GM12865 (cell line): ENCODE measurements at places on chromosomes 12 and 14.

DNA sequence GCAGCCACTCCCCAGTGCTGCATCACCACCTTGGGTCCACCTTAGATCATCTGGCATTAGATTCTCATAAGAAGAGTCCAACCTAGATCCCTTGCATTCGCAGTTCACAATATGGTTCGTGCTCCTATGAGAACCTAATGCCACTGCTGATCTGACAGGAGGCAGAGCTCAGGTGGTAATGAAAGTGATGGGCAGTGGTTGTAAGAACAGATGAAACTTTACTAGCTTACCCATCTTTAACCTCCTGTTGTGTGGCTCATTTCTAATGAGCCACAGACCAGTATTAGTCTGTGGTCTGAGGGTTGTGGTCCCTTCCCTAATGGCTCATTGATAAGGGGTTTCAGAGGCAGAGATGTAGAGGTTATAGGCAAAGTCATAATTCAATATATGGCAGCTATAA is 615.9 kb upstream of the MIS18BP1 start:
- DNase-seq = peak; percentile 45

DNA sequence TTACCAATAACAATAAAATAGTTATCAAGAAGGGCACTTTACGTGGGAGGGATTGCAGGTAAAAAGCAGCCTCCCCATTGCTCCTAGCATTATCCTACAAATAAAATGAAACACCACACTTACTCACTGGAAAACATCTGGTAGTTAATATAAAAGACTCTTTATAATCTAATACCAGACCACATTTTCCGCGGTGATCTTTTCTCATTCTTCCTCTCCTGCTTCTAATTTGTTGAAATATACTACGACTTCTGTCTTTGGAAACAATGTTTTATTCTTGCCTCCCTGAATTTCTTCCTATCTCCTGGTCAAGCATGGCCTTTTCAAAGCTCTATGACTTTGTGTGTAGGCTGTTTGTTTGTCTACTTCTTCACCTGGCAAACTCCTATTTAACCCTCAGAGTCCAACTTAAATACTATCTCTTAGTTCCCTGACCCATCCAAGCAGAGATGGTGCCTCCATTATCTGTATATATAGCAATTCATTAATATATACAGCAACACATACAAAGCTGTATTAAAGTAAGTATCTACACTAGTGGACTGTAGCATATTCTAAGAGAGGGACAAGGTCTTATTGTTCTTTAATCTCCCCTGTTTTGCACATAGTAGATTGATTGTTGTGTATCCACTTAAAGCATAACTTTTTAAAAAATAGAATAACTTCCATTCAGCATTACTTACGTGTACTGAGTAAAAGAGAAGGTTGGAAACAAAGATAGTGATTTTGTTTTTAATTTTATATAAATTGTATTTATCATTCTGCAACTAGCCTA is 228.3 kb downstream of the CEP128 start:
- no peak for DNase-seq

GRCh38 chr14:32417956-32418552 is 89.0 kb downstream of the AKAP6 start:
- no peak for DNase-seq

DNA sequence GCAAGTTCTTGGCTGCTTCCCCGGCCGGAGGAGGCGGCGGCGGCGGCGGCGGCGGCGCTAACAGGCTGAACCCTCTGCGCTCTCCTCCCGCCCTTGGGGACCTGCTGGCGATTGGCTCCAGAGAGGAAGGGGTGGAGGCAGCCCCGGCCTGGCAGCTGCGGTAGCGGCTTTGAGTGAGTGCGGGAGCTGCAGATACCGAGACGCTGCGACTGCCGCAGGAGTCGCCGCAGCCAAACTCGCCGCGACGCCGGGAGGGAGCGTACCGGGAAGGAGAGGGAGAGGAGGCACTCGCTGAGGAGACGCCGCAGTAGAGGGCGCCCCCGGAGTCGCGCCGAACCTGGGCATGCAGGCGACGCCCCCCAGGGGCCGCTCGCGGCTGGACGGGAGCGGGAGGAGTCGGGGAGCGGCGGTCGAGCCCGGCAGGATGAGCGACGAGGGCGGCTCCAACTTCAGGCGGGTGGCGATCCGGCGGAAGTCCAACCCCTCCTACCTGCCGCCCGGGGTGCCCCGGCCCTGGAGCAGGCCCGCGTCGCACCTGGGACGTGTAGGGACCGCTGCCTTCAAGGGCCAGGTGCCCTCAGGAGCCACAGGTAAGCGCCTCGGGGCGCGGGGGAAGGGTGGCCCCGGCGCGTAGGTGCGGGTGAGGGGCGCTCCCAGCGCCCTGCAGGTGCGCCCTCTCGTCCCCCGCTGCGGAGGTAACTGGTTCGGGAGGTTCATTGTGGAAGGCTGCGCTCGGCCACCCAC is at the start of gene FGD4:
Gene FGD4 (plus strand): TSS at position 189 of the 744 bp plus-strand sequence.
- DNase-seq = peak; percentile 73

GRCh38 chr14:83994020-83994419 is 1535.9 kb upstream of the FLRT2 start:
- DNase-seq = no peak

GRCh38 chr12:120739821-120740613 is 14.4 kb downstream of the ACADS start:
- no peak for DNase-seq

GRCh38 chr14:24938593-24938992 is 111.4 kb downstream of the STXBP6 start:
- no peak for DNase-seq

DNA sequence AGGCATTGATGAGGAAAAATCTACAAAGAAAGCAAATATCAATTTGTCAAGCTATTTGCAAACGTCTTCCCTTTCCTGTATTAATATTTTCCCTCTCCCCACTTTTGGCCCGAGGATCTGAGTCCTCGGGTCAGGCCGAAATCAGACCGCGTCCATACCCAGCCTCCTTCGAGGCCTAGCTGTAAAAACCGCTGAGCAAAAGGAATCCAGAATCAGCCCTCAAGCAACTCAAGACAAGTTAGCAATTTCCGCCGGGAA is 353 bp upstream of the MAPK1IP1L start:
- DNase-seq = no peak

DNA sequence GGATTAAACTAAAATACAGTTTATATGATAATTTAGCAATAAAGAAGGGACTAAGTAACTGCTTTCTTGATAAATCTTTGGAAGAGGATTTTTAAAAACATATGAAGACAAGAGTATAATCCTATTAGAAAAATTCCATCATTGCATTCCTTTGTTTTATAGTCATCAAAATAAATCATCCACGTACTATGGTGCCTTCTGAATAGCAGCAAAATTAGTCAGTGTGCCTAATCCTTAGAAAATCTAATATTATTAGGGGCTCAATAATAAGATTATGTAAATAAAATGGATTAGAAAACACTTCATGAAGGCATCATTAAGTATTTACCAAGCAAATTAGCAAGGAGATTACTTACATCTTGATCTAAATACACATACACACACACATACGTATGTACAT is 102.1 kb downstream of the KCNH5 start:
- DNase-seq = no peak

GRCh38 chr12:55850893-55851292 is 8.2 kb upstream of the MMP19 start:
- no peak for DNase-seq

DNA sequence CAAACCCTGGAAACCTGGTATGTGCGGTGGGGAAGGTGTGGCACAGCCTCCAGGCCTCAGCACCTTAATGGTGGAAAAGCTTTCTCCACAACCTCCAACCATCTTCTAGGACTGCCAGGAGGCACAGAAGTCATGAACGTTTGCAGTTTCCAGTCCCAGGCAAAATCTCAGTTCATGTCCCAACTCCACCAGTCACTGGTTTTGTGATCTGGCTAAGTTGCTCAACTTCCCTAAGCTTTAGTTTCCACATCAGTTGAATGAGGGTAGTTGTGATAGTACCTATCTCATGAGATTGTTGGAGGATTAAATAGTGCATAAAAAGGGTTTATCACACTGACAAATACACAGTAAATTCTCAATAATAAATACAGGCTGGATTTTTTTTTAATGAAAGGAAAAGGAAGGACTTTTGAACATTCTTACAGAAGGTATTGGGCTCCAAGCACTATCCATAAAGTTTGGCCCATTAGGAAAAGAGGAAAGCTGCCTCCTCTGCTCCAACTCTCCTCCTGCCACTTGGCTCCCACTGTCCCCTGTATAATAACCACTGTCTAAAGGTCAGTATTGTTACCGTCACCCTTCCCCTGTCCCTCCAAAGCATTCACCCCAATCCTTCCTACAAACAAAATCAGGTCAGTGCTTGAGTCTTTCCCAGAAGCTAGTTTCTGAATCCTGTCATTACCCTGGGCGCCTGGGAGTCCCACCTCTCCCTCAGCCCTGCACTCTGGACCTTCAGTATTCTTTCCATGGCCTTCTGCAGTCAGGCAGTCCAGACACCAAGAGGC is 6.3 kb downstream of the PCK2 start:
- no peak for DNase-seq

- DNase-seq = no peak
Observed at GRCh38 chr14:102234331-102235264, 70.4 kb downstream of the MOK start.

- no peak for DNase-seq
Observed at GRCh38 chr12:79689061-79689476, 1.7 kb downstream of the PAWR start.

GRCh38 chr14:52789118-52789517 is 2.3 kb downstream of the GNPNAT1 start:
- no peak for DNase-seq

- DNase-seq = no peak
Observed at GRCh38 chr12:117521867-117522266, 160.4 kb upstream of the NOS1 start.

GRCh38 chr14:69924201-69924600 is 45.0 kb downstream of the SMOC1 start:
- DNase-seq = no peak

DNA sequence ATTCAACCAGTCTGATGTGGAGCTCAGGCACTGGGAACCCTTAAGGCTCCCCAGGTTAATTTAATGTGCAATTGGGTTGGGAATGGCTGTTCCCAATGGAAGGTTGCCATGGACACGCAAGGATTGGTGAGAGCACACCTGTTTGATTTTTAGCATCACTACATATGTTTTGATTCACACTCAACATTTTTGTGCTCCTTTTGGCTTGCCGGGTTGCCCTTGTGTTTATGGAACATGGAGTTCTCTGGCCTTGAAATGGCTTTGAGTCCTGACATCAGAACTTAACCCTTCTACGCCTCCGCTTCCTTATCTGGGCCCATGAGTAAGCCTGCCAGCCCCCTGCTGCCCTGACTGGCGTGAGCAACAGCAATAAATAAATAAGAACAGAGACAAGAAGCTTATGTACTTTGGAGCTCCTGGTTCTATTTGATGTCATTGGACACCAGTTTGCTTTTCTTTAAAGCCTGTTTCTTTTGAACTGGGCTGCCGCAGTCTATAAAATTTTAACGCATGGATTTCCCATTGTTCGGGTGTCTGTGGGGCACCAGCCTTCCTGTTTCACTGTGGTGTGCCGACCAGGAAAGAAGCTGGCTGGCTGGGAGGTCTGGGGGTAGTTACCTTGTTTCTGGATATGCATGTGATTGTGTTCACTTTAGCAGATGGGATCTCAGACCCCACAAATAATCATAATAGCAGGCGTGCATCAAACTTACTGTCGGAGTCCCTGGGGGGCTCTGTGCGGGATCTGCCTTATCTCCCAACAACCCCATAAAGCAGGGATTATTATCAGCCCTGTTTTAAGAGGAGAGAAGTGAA is 27.8 kb downstream of the TBX3 start:
- no peak for DNase-seq

GRCh38 chr14:59229653-59230406 is 41.4 kb downstream of the DAAM1 start:
- DNase-seq = peak; percentile 16

DNA sequence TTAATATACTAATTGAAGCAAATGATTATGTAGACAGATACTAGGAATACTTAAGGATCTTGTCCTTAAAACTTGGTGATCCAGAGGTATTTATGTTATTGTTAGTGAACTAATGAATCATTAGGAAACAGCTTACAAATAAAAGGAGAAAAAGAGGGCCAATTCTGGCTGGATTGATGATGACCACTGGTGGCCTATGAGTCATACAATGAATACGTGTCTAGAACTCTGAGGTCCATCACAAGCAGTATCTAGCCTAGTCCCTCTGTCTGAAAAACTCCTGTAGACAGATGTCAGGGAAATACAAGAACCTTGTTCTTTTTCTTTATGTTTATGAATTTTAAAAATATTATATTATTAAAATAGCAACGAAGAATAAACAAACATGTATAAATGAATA is 51.7 kb upstream of the RTL1 start:
- no peak for DNase-seq

- peak; percentile 35 for DNase-seq
Observed at GRCh38 chr14:76917158-76917596, 91.0 kb downstream of the LRRC74A start.

- DNase-seq = no peak
Observed at GRCh38 chr12:13978876-13979275, 2.5 kb downstream of the GRIN2B start.

DNA sequence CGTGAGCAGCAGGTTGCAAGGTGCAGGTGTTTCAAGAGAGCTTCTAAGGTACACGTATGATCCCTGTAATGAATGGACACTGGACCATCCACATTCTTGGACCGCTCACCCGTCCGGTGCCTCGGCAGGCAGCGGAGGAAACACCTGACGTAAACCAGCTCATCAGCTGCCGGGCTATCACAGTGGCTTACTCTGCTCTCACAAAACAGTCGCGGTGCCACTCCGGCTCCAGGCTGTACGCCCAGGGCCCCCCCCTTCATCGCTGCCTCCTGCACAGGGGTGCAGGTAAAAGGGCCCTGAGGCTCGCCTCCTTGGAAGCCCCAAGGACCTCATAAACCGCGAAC is 436 bp downstream of the VPS33A start:
- peak; percentile 53 for DNase-seq

- no peak for DNase-seq
Observed at GRCh38 chr12:93020631-93021597, 91.8 kb upstream of the EEA1 start.

DNA sequence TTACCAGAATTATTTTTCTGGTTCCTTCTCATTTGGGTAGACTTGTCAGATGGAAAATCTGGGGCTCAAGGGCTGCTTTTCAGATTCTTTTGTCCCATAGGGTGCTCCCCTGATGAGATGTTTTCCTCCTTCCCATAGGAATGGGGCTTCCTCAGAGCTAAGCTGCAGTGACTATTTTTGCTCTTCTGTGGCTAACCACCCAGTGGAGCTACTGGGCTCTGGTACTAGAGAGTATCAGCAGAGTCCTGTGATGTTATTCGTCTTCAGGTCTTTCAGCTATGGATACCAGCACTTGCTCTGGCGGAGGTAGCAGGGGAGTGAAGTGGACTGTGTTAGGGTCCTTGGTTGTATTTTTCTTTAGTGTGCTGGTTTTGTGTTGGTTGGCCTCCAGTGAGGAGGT is 716.1 kb upstream of the LMO3 start:
- DNase-seq = no peak

GRCh38 chr12:121942145-121942718 is 23.8 kb downstream of the CFAP251 start:
- no peak for DNase-seq
